ENCODE measurements at places on chromosomes 5 and 9. TPM values are rescaled to one million over a fixed set of nuclear protein-coding genes. Genes with fewer than 3 reads are reported as not detected.

DNA sequence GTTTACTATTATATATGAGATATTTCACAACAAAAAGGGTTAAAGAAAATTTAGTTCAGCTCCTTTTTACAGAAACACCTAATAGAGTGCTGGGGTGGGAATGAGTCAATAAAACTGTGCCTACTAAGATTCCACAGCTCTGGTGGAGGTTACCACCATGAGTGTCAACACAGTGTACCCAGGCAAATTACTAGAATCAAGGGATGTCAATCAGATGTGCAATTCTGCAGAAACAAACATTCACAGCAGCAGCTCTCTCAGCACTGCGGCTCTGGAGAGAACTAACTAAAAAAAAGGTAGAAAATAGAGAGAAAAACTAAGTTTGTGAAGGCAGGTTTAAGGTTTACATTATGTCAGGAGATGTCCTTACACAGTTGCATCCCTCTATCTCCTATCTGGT is 1313.0 kb downstream of the MAT2B start:
- no peaks in the 10 kb centered on the region for H3K36me3 ChIP-seq
- H3K27ac ChIP-seq = no peak overlapping the region
- H3K4me1 ChIP-seq = no peaks in the 10 kb centered on the region
- H3K27me3 ChIP-seq = no peaks in the 10 kb centered on the region

DNA sequence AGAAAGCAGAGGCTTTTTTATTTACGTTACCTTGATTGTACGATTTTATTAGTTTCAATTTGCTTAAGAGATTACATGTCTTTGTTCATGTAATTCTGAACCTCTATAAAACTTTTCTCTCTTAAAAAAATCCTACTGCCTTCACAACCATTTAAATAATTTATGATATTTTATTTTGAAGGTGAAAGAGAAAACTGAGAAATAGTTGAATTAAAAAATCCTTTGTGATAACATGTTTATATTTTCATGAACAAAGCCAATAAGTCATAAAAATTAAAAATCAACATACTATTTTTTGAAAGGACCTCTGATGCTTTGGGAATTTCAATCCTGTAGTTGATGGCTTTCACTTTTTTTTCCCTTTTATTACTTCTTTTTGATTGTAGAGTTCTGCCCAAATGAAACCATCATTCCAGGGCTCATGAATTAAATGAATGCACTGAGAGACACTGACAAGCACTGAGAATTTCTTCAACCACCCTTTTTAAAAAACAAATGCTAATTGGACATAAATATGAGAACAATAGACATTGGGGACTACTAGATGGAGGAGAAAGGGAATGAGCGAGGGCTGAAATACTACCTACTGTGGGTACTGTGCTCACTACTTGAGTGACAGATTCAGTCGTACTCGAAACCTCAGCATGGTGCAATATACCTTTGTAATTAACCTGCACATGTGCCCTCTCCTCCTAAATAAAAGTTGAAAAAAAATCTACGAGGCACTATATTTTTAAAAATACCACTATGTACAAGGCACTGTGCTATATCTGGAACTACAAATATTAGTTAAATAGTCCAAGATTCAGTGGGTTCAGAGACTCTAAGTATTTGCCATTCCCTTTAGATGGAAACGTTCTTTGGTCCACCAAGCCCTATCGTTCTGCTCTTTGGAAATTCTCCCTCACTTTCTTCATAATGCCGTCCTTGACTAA is 5.9 kb downstream of the CDKN2A start:
- no peaks in the 10 kb centered on the region for H3K36me3 ChIP-seq
- DNase-seq = no peak
- H3K27ac ChIP-seq = no peak overlapping the region
- peaks cover 6% of the 10 kb centered on the region for H3K4me1 ChIP-seq
- H3K4me3 ChIP-seq = no peak overlapping the region

GRCh38 chr5:32512926-32513325 is 68.4 kb upstream of the ZFR start:
- H3K36me3 ChIP-seq = no peaks in the 10 kb centered on the region
- no peaks in the 10 kb centered on the region for H3K4me1 ChIP-seq
- no peak overlapping the region for H3K27ac ChIP-seq

GRCh38 chr5:98433022-98433421 is 340.4 kb upstream of the RGMB start:
- H3K27me3 ChIP-seq = no peaks in the 10 kb centered on the region
- H3K4me1 ChIP-seq = no peaks in the 10 kb centered on the region
- no peak overlapping the region for H3K27ac ChIP-seq
- no peaks in the 10 kb centered on the region for H3K36me3 ChIP-seq

DNA sequence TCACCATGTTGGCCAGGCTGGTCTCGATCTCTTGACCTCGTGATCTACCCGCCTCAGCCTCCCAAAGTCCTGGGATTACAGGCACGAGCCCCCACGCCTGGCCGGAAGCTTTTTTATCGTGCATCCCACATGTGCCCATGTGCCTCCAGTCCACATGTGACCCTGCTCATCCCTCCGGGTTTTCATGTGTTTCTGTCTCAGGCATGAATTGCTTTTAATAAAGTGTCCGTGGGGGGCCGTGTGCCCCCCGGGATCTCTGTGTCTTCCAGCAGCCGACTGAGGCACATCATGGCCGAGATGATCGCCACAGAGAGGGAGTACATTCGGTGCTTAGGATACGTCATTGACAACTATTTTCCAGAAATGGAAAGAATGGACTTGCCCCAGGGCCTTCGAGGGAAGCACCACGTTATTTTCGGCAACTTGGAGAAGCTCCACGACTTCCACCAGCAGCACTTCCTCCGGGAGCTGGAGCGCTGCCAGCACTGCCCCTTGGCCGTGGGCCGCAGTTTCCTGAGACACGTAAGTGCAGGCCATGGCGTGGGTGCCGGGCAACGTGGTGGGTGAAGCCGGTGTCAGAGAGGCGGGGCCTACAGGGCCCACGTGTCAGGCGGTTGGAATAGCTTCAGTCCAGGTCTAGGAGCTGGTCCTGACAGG is 22.1 kb upstream of the LRRC14B start:
- H3K27me3 ChIP-seq = no peaks in the 10 kb centered on the region
- no peak overlapping the region for H3K4me3 ChIP-seq
- H3K27ac ChIP-seq = no peak overlapping the region
- no peaks in the 10 kb centered on the region for H3K36me3 ChIP-seq
- no peaks in the 10 kb centered on the region for H3K4me1 ChIP-seq

DNA sequence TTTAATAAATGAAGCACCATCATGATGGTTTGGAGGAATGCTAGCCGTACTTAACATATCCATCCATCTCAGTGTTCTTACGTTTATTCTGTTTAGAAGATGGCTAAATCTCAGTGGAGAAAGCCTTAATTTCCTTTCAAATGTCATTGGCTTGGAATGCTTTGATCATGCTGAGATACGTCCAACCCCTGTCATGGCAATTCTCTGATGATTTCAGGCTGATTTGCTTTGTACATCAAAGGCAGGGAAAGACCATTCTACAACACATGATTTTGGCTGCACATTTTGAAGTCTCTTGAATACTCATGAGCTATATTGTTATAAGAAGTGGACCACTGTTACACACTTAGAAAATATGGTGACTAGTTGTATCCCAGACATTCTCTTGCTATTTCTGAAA is 1048.4 kb downstream of the MAT2B start:
- H3K27me3 ChIP-seq = no peaks in the 10 kb centered on the region
- no peak overlapping the region for H3K27ac ChIP-seq
- no peak overlapping the region for H3K4me3 ChIP-seq
- H3K36me3 ChIP-seq = no peaks in the 10 kb centered on the region

DNA sequence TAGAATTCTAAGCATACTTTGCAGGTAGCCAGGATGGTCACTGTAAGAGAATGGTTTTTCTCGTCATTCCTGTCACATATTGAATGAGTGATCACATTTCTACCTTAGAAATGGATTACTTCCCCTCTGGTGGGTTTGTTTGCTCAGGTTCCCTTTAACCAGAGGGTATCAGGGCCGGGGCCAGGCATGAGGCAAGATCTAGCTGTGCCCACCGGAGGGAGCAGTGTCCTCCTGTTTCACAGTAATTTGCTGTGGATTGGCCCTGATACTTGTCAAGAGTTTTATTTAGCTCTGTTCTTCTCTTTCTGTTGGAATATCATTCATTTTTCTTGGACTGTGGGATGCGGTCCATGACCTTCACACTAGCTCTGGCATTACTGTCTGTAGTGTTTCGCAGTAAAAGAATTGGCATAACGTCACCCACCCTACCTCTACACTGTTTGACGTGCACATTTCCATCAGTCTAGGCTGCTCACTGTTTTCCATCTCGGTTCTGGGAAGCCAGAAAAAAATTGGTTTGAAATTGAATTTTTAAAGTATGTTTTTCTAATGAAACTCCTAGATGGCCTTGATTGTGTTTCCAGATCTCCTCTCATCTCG is 42.4 kb upstream of the ZBED3 start:
- H3K36me3 ChIP-seq = no peaks in the 10 kb centered on the region
- no peak overlapping the region for H3K4me3 ChIP-seq
- H3K4me1 ChIP-seq = no peaks in the 10 kb centered on the region

Gene C9orf50
- polyA plus RNA-seq = not detected

Gene CDO1
- polyA plus RNA-seq = not detected

Data from CD4-positive, alpha-beta memory T cell (primary cell).